Calu3 (cell line): ENCODE measurements at places on chromosomes 16 and 17.

DNA sequence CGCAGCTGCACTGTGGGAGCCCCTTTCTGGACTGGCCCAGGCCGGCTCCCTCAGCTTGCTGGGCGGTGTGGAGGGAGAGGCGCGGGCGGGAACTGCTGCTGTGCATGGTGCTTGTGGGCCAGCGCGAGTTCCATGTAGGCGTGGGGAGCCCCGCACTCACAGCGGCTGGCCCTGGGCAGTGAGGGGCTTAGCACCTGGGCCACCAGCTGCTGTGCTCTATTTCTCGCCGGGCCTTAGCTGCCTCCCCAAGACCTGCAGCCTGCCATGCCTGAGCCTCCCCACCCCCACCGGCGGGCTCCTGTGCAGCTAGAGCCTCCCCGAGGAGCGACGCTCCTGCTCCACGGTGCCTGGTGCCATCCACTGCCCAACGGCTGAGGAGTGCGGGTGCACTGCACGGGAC is 1.7 kb downstream of the MTHFSD start:
- H3K4me1 ChIP-seq: no peaks in the 10 kb centered on the region
- H3K36me3 ChIP-seq: peaks cover 29% of the 10 kb centered on the region
- peak overlapping the region; percentile 92 for H3K4me3 ChIP-seq
- no peak for DNase-seq

GRCh38 chr16:71360378-71360777 is 1.9 kb downstream of the CALB2 start:
- H3K4me3 ChIP-seq: peak overlapping the region; percentile 82
- DNase-seq: peak; percentile 57
- no peaks in the 10 kb centered on the region for H3K27me3 ChIP-seq

- peak; percentile 23 for DNase-seq
- no peaks in the 10 kb centered on the region for H3K36me3 ChIP-seq
- peaks cover 12% of the 10 kb centered on the region for H3K4me1 ChIP-seq
- no peak overlapping the region for H3K4me3 ChIP-seq
- no peak overlapping the region for H3K27ac ChIP-seq
- H3K27me3 ChIP-seq: peaks cover 88% of the 10 kb centered on the region
Observed at GRCh38 chr17:77875881-77876509, 82.5 kb upstream of the TNRC6C start.

- peaks cover 20% of the 10 kb centered on the region for H3K4me1 ChIP-seq
- no peak overlapping the region for H3K27ac ChIP-seq
- H3K4me3 ChIP-seq: no peak overlapping the region
- peaks cover 4% of the 10 kb centered on the region for H3K36me3 ChIP-seq
Observed at GRCh38 chr17:67386965-67387551, 10.0 kb downstream of the PITPNC1 start.

- no peak overlapping the region for H3K27ac ChIP-seq
- H3K27me3 ChIP-seq: peaks cover 72% of the 10 kb centered on the region
- no peaks in the 10 kb centered on the region for H3K36me3 ChIP-seq
- DNase-seq: no peak
Observed at GRCh38 chr17:55681342-55681700, 41.3 kb downstream of the TMEM100 start.

DNA sequence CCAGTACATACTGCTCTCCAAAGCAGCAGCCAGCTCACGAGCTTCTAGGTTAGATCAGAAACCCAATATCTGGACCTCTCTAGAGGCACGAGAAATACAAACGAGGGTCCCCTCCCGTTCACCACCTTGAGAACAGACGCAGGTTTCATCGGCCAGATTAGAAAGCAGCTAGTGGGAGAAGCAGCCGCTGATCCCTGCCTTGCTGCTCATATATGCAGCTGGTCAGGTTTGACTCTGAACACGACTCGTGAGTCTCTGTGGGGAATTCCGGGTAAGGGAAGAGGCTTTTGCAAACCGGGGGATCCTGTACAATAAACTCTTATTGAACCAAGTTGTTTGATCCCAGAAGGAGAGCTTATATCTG is 1.6 kb downstream of the VAT1L start:
- no peaks in the 10 kb centered on the region for H3K36me3 ChIP-seq
- no peaks in the 10 kb centered on the region for H3K4me1 ChIP-seq
- H3K27me3 ChIP-seq: peaks cover 25% of the 10 kb centered on the region

GRCh38 chr17:36877771-36878170 is 59.5 kb upstream of the LHX1 start:
- H3K27me3 ChIP-seq: peaks cover 73% of the 10 kb centered on the region
- DNase-seq: no peak
- H3K36me3 ChIP-seq: no peaks in the 10 kb centered on the region
- H3K4me3 ChIP-seq: no peak overlapping the region
- no peaks in the 10 kb centered on the region for H3K4me1 ChIP-seq

GRCh38 chr17:82077617-82078358 is 12.2 kb upstream of the DUS1L start:
- H3K27ac ChIP-seq: peak overlapping the region; percentile 2
- no peaks in the 10 kb centered on the region for H3K27me3 ChIP-seq
- no peaks in the 10 kb centered on the region for H3K4me1 ChIP-seq
- H3K4me3 ChIP-seq: no peak overlapping the region

DNA sequence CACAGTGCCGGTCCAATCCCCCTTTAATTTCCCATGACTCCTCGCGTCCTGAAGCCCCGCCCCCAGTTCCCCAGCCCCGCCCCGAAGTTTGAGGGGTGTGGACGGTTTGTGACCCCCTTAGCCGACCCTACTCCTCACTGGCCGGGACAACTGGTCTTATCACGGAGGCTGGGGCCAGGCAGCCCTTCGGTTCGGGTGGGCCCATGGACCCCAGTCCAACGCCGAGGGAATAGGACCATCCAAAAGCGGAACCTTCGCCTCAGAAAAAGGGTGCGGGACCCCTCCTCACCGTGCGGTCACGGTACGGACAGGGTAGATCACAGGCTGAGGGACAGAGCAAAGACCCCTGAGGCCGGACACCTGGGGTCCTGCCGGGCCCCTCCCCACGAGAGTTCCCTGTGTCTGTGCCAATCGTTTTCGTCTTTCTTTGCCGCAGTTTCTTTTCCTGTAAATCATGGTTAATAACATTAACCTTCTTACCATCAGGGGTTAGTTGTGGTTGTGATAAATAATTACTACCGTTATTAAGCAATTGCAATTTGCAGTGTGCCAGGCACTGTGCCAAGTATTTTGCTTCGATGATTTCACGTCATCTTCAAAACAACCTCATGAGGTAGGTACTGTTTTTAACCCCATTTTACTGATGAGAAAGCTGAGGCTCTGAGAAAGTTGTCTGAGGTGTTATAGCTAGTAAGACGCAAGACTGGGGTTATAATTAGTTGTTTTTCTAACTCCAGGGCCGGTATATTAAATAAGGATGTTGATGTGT is 543 bp downstream of the TMUB2 start:
- peaks cover 76% of the 10 kb centered on the region for H3K36me3 ChIP-seq
- peaks cover 21% of the 10 kb centered on the region for H3K4me1 ChIP-seq
- no peaks in the 10 kb centered on the region for H3K27me3 ChIP-seq
- peak overlapping the region; percentile 89 for H3K4me3 ChIP-seq

DNA sequence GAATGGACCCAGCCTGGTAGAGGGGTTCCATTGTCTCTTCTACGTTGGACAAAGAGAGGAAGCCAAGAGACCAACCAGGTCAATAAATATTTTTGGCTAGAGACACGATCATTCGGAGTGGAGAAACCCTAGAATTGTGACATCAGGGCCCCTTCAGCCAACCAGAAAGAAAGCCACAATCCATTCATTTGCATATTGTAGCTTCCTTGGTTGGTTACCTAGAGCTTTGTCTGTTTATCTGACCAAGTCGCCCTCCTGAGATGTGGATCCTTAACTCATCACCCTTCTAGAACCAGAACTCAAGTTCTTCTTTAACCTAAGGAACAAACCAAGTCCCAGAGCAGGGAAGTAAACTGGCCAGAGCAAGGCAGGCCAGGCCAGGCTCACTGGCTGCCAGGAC is at the start of gene CCDC182:
Gene CCDC182, minus strand, starts transcription at position 58 of the 400 bp plus-strand sequence. Its CDS starts 27 bp downstream, at position 31.
- no peaks in the 10 kb centered on the region for H3K4me1 ChIP-seq
- H3K27me3 ChIP-seq: peaks cover 83% of the 10 kb centered on the region
- no peaks in the 10 kb centered on the region for H3K36me3 ChIP-seq
- H3K27ac ChIP-seq: no peak within 1 kb of the TSS

DNA sequence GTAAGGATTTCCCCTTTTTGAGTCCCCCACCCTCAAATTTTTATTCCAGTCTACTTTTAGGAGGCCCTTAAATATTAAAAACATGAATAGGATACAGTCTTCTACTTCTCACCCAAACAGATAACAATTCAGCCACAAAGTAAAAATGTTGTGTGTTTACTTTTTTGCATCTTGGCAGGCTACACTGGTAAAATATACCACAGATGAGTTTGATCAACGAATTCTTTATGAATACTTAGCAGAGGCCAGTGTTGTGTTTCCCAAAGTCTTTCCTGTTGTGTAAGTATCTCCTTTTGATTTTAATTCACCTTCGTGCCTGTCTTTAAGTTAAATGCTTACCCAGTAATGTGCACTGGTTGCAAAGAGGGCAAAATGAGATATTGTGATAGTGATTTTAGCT is 34.4 kb upstream of the RAB11FIP4 start:
- DNase-seq: no peak
- no peaks in the 10 kb centered on the region for H3K27me3 ChIP-seq
- H3K27ac ChIP-seq: no peak overlapping the region
- H3K4me3 ChIP-seq: no peak overlapping the region
- no peaks in the 10 kb centered on the region for H3K4me1 ChIP-seq
- peaks cover 5% of the 10 kb centered on the region for H3K36me3 ChIP-seq

DNA sequence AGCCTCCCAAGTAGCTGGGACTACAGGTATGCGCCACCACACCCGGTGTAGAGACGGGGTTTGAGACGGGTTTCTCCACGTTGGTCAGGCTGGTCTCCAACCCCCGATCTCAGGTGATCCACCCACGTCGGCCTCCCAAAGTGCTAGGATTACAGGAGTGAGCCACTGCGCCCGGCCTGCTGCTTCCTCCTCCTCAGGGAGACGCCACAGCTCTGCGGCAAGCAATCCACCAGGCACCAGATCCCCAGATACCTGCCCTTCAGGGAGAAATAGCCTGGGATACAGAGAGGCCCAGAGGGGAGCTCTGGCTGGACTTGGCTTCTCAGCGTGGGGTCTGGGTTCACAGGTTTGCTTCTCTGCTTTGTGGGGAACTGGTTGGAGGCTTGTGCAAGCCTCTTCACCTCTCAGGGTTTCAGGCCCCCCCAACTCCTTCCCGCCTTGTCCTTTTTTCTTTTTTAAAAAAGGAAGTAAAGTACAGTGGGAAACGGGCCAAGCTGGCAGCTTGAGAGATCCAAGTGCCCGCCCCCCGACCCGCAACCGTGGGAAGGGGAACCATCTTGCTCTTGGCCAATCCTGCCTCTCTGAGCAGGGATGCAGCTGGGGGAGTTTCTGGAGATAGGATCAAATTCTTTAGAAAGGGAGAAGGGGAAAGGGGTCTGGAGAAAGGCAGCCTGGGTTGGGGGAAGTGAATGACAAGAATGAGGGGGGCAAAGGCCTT is 2.6 kb upstream of the SPHK1 start:
- peak overlapping the region; percentile 71 for H3K4me3 ChIP-seq
- peaks cover 20% of the 10 kb centered on the region for H3K36me3 ChIP-seq
- DNase-seq: no peak
- no peak overlapping the region for H3K27ac ChIP-seq

DNA sequence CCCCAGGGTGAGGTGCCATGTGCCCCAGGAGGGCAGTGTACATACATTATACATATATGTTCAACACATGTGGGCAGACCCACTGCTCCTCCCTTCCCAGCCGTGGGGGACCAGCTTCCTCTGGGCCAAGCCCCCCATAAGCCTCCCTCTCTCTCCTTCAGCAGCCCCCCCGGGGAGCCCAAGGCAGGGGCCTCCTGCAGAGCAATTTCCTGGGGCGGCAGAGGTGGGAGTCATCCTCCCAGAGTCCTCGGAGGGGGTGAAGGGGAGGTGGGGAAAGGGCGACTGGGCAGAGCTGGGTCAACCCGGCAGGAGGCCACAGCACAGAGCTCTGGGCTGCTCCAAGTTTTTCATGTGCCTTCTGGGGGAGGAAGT is 235.1 kb downstream of the ZNF423 start:
- peaks cover 22% of the 10 kb centered on the region for H3K27me3 ChIP-seq
- no peak overlapping the region for H3K27ac ChIP-seq
- H3K36me3 ChIP-seq: no peaks in the 10 kb centered on the region
- no peak overlapping the region for H3K4me3 ChIP-seq

DNA sequence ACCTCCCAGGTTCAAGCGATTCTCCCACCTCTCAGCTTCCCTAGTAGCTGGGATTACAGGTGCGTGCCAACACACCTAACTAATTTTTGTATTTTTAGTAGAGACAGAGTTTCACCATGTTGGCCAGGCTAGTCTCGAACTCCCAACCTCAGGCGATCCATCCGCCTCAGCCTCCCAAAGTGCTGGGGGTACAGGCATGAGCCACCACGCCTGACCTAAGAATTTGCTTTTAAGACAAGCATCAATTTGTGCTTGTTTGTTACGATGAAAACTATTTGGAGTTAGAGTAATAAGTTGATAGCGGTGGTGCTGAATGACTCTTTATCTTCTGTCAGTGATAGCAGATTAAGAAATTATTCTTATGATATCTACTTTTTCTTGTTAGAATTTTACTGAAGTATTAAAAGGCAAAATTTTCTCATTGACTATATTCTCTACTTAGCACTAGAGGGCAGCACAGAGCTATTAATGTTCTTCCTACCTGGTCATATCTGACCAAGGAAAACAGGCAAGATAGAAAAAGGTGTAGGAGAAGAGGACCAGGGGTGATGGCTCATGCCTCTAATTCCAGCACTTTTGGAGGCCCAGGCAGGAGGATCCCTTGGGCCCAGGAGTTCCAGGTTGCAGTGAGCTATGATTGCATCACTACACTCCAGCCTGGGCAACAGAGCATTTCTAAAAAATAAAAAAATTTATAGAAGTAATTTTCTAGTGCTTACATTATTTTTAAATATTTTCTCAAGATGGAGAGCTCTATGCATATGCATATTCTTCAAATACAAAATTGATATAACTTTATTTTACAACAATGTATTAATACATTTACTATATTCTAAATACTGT is 24.5 kb downstream of the STXBP4 start:
- no peaks in the 10 kb centered on the region for H3K36me3 ChIP-seq
- H3K4me3 ChIP-seq: no peak overlapping the region
- peak; percentile 10 for DNase-seq

GRCh38 chr17:7354262-7354843 is 603 bp upstream of the TMEM95 start:
- H3K36me3 ChIP-seq: peaks cover 35% of the 10 kb centered on the region
- H3K27me3 ChIP-seq: no peaks in the 10 kb centered on the region
- no peak for DNase-seq

- no peak within 1 kb of the TSS for H3K4me3 ChIP-seq
- no peak for DNase-seq
- peaks cover 5% of the 10 kb centered on the region for H3K36me3 ChIP-seq
- peaks cover 29% of the 10 kb centered on the region for H3K4me1 ChIP-seq
- no peak within 1 kb of the TSS for H3K27ac ChIP-seq
- H3K27me3 ChIP-seq: no peaks in the 10 kb centered on the region
Observed at GRCh38 chr16:66578651-66579531, at the start of gene CMTM2. Gene CMTM2 (plus strand): TSS chr16:66579463. CDS start chr16:66579608, 145 bp downstream.

GRCh38 chr17:39196808-39197291 is 619 bp downstream of the CACNB1 start:
- peaks cover 64% of the 10 kb centered on the region for H3K36me3 ChIP-seq
- H3K27me3 ChIP-seq: no peaks in the 10 kb centered on the region
- H3K4me1 ChIP-seq: peaks cover 30% of the 10 kb centered on the region
- peak overlapping the region; percentile 86 for H3K4me3 ChIP-seq
- peak; percentile 87 for DNase-seq
